ENCODE measurements at places on chromosomes 13 and 19.

- DNase-seq = peak; percentile 23
Measured at GRCh38 chr13:111919286-111919685, 147.7 kb upstream of the SOX1 start.

DNA sequence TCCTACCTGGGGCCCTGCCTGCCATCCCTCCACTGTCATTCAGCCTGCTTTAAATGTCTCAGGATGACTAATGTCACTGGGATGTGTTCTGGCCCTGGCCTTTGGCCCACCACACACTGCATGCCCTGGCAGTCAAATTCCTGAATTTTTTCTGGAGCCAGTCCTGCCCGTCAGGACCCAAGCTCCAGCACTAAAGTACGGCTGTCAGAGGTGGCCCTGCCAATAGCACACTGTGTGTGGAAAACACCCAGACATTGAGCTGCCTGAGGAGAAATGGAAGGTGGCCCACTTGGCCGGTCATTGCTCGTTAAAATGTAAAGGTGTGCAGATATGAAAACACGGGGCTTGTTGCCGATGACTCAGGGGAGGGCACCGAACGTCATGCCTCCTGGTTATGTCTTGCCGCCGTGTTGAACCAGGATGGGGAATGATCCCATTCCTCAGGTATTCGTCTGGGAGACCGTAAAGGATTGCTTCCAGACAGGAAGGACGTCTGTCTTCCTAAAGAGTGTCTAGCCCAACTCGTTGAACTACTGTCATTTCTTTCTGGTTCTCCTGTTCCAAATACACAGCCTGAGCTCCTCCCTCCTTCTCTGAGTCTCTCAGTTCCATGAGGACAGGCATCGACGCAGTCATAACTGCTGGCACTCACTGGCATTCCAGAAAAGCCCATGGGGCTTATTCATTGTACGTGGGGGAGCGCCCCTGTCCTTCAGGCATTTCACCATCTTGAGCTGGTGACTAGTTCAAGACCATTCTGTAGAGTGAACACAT, 40.6 kb downstream of the COL4A2 start:
- no peak for DNase-seq

GRCh38 chr19:43780706-43781525, at the start of gene KCNN4:
KCNN4 (minus strand) TSS chr19:43780973; CDS start chr19:43780861, 112 bp downstream.
- DNase-seq = no peak

- DNase-seq = no peak
Measured at GRCh38 chr19:35466259-35466658, 18.2 kb downstream of the FFAR2 start.

- no peak for DNase-seq
Measured at GRCh38 chr13:58032676-58033460, 401.3 kb downstream of the PCDH17 start.

GRCh38 chr13:100483841-100484381, 104.7 kb downstream of the GGACT start:
- no peak for DNase-seq

- DNase-seq = no peak
Measured at GRCh38 chr19:29834991-29835846, 23.4 kb downstream of the CCNE1 start.

- no peak for DNase-seq
Measured at GRCh38 chr19:1009041-1009980, 9.1 kb downstream of the GRIN3B start.

DNA sequence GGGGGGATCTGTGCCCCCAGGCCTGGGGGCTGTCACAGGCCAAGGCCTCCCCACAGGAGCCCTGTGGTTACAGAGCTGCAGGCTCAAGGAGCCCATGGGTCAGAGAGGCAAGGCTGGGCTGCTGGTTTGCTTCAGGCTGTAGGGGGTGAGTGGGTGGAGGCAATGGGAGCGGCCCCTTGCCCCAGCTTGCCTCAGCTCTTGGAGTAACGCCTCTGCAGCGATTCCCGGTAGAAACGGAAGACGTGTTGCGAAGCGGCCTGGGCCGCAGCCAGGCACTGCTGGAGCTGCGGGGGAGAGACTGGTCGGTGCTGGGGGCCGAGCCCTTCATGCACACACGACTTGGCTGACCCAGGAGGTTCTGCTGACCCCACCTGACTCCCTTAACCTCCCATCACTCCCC, 10.1 kb downstream of the TMEM91 start:
- DNase-seq = no peak

GRCh38 chr13:47326061-47326460, 429.2 kb upstream of the HTR2A start:
- no peak for DNase-seq

DNA sequence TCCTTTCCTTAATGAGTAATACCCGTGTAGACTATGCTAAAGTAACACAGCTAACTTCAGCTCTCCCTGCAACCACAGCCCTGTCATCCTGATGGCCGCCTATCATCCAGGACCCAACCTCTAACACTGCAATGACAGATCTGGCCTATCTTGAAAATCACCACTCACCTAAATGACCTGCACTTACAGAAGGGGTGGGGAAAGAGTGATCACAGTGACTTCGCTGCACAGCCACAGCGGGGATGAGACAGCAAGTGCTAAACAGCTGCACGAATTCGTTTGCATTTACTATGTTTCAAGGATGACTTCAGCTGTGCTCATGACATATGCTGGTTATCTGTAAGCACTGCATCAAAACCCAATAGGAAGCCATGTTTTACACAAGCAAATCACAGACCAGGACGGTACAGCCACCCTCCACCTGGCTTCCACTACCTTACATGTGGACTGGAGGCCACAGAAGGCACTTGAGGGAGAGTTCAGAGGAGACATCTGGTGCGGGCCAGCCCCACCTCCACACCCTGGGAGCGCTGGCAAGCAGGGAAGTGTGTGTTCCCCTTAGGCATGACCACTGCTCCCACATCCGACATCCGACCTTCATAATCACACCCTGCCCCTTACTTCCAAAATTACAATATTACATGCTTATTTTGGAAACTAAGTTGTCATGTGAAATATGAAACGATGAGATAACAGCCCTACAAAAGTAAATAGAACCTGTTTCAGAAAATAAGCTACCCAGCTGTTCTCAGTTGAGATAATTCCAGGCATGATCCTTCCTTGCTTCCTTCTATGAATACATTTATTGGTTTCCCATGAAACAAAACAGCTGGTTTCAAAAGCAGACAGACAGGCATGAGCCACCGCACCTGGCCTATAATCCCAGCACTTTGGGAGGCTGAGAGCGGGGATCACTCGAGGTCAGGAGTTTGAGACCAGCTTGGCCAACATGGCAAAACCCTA, 95.7 kb downstream of the STK24 start:
- DNase-seq = peak; percentile 68

GRCh38 chr13:110517505-110518225, 43.9 kb downstream of the RAB20 start:
- no peak for DNase-seq

- DNase-seq = no peak
Measured at GRCh38 chr13:30705680-30706079, 29.7 kb upstream of the ALOX5AP start.

- DNase-seq = no peak
Measured at GRCh38 chr19:728011-728410, 19.3 kb downstream of the PALM start.

GRCh38 chr19:1826557-1827521, 14.8 kb upstream of the ATP8B3 start:
- no peak for DNase-seq

DNA sequence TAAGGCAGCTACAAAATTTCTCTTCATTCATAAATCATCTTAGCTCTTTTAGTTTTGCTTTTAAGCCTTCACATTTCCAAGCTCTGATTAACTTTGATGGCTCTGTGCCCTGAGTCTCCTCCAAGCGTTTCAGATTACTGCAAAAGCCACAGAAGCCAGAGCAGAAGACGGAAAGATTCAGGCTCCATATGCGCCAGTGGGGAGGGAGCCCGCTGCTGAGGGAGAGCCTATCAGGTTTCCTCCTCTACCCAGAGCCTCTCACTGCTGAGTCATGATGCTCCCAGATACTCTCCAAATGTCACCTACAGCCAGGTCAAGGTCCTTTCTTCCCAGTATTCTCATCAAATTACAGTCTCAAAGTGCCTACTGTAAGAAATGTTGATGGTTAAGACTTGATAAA, 193.6 kb downstream of the RAP2A start:
- DNase-seq = peak; percentile 78

GRCh38 chr19:1858412-1859081, 4.8 kb downstream of the KLF16 start:
- no peak for DNase-seq

- no peak for DNase-seq
Measured at GRCh38 chr13:109666656-109667055, 119.7 kb downstream of the IRS2 start.

- DNase-seq = no peak
Measured at GRCh38 chr19:5155586-5156210, 184.9 kb downstream of the PTPRS start.

GRCh38 chr19:19545707-19546106, 7.6 kb downstream of the CILP2 start:
- no peak for DNase-seq

GRCh38 chr19:2553510-2553909, 77.6 kb downstream of the GADD45B start:
- DNase-seq = no peak

DNA sequence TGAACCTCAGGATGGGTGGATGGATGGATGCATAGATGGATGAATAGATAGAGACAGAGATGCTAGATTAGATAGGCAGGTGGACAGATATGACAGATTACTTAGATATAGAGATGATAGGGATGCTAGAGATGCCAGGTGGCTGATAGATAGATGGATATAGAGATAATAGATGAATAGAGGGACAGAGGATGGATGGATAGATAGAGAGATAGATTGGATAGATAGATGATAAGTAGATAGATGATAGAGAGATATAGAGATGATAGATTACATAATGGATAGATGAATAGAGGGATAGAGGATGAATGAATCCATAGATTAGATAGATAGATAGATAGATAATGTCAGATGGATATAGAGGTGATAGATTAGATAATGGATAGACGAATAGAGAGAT, 88.4 kb upstream of the TM9SF2 start:
- no peak for DNase-seq

DNA sequence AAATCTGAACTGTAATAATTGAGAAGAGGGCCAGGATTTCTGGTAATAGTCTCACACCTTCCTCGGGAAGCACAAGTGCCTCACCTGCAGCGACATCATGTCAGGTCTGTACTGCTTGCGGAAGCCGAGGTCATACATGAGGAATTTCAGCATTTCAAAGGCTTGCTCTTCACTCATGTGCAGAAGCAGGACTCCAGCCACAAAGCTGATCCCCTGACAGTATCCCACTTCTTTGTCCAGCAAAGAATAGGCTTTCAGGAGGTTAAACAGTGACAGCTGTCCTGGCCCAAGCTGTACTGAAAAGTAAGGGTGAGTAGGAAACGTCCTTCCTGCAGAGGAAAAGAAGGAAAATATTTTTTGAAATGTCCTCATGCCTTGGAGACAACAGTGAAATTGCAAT, 182.7 kb downstream of the TBC1D4 start:
- DNase-seq = no peak

- DNase-seq = no peak
Measured at GRCh38 chr13:79245937-79246577, 160.0 kb downstream of the RBM26 start.

GRCh38 chr13:45243077-45243476, 42.2 kb upstream of the KCTD4 start:
- no peak for DNase-seq

GRCh38 chr13:37375724-37376123, 222.8 kb downstream of the POSTN start:
- DNase-seq = no peak

GRCh38 chr13:111663953-111664421, 343.5 kb downstream of the TEX29 start:
- DNase-seq = no peak

DNA sequence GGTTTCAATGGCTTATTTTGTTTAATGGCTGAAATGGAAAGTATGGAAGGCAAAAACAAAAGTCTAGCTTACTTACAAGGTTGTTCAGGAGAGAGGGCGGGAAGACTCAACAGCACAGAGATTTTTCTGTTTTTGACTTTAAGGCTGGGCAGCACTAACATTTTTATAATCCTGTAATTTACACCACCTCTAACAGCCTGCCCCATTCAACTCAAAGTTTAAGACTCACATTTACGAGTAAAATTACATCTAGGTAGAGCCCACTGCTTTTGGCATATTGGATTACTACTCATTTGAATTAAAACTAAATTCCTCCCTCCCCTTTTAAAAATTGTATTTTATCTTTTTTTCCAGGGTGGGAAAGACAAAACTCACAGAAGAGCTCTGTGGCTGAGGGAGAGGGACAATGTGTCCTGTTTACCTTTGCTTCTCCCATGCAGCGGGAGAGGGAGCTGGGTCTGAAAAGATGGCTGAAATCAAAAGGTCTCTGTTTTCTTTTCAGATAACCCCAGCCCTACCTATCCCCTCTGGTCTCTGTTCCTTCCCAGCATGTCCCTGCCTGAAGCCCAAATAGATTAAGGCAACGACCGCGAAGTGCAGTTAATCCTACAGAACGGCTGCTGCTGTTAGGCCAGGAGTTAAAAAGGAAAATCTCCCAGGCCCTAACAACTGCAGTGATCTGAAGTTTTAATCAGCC, 6.6 kb downstream of the EFNB2 start:
- DNase-seq = no peak

DNA sequence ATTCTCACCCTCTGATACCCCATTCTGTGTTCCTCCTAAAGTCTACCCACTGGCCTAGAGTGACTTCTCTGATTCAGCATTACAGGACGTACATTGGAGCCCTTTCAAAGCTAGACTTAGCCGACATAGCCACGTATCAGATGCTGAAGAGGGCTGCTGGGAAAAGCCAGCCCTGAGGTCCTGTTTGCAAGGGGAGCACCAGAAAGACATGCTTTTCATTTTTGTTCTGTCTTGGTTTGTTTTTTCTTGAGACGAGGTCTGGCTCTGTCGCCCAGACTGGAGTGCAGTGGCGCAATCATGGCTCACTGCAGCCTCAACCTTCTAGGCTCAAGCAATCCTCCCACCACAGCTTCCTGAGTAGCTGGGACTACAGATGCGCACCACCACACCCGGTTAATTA, 6.3 kb upstream of the ZSWIM4 start:
- DNase-seq = no peak

- DNase-seq = no peak
Measured at GRCh38 chr13:74040200-74040599, 94.0 kb downstream of the KLF12 start.

DNA sequence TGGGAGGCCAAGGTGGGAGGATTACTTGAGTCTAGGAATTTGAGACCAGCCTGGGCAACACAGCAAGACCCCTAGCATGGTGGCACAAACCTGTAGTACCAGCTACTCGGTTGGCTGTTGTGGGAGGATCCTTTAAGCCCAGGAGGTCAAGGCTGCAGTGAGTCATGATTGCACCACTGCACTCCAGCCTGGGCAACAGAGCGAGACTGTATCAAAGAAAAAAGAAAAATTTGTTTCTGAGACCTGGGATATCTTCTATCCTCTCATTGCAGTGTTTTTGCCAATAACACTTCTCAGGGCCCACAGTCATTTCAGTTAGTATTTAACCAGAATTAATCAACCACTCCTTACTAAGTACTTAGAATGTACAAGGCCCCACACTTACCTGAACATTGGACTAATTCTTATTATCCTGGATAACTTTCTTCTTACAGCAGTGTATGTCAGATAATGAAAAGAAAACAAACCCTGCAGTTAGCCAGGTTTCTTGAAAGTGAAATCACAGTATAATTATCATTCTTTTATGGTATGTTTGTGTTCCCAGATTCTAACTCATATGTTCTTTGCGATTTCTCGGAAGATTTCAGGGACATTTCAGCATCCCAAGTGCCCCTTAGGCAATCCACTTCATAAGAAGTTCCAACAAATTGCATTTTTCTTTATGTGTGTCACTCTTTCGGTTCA, 75.6 kb upstream of the KLF5 start:
- no peak for DNase-seq

- DNase-seq = no peak
Measured at GRCh38 chr19:55058781-55059610, 4.0 kb downstream of the RDH13 start.

Data from left forelimb (tissue), 1 donor.